NCI-H524 treated with DMSO at 0.1 percent for 48 hours (cell line): ENCODE measurements at places on chromosomes 6 and 20.

GRCh38 chr6:147873816-147874215 is 365.3 kb downstream of the SAMD5 start:
- DNase-seq: no peak

GRCh38 chr6:106894978-106895702 is 79.4 kb downstream of the CD24 start:
- no peak for DNase-seq

DNA sequence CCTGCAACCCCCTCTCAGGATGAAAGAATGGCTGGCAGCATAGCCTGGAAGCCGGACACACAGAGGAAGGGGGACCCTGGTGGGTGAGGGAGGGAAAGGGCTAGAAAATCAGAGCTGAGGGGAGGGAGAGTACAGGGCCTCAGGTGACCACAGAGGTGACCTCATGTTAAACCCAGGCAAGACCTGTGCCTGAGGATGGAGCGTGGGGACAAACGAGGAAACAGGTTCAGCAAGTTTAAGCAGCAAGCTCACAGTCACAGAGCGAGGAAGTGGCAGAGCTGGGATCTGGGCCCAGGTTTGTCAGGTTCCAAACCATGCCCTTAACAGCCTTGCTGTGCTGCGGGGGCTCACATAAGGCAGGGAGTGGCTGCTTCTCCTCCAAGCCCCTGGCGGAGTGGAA is 4.0 kb upstream of the BPI start:
- DNase-seq: no peak

GRCh38 chr6:108958900-108959770 is 110.9 kb downstream of the ARMC2 start:
- DNase-seq: no peak

DNA sequence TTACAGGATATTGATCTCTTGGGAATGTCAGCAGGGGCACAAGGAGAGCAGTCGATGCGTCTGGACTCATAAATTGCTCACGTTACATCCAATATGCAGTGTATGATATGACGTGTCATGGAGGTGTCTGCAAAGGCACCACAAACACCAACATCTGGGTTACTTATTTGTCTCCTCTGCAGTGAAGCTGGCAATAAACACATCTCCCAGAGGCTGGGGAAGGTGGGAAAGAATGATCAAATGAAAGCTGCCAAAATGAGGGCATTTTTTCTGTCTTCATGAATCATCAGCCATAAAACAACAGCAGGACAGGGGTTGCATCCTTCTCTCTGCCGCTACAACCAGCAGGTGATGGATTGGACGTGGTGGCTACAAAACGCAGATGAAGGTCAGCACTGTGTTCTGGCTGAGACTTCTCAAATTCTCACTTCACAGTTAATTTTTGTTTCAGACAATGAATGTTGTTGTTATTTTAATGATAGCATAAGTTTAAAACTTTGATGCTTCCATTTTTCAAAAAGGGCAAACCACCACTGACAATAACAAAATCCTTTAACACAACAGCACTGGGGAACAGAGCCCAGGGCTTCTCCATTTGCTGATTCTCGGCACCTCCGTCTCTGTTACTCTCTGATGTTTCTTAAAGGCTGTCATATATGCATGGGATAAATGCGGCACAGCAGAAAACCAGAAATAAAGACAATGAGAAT is 47.5 kb downstream of the ERMARD start:
- no peak for DNase-seq

- no peak for DNase-seq
These were observed 48.4 kb downstream of the CEP43 start for GRCh38 chr6:167047554-167047953.

GRCh38 chr6:134421501-134421900 is 103.6 kb upstream of the SGK1 start:
- DNase-seq: no peak

- no peak for DNase-seq
These were observed 7.6 kb upstream of the LKAAEAR1 start for GRCh38 chr20:64091770-64092169.
